ENCODE measurements at places on chromosomes 7 and 10.

DNA sequence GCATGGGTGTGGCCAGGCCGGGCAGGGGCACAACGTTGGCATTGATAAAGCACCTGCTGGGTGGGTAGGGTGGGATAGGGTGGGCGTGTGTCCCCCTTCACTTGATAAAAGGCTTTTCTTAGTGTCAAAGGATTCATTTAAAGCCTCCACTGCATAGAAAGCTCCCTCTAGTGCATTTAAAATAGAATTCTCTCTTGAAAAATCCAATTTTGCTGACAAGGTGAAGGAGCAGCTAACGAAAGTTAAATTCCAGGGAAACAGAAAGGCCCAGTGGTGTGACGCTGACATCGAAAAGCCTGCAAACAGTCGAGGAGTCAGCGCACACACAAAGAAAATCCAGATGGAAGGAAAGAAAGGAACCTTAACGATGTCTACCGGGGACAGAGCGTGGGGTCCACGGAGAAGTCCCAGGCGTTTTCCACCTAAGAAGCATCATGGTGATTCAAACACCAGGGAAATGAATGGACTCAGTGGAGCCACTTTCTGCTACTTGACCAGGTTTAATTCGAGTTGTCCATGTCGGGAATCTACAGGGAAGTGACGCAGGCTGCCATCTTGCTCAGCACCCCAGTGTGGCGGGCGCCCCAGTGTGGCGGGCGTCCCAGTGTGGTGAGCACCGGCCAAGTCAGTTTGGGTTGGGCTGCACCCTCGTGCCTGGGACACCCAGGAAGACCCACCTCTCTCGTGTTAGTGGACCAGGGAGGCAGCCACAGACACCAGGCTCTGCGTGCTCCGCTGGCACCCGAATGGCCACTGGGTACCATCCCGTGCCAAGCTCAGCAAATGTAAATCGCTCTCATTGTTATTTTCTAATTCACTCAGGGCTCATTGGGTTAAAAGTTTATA, 217.8 kb downstream of the DNAJB6 start:
- no peak for DNase-seq

GRCh38 chr10:73478636-73479035, 17.2 kb downstream of the PPP3CB start:
- DNase-seq: no peak

GRCh38 chr10:101287997-101288635, 58.9 kb upstream of the LBX1 start:
- DNase-seq: no peak

DNA sequence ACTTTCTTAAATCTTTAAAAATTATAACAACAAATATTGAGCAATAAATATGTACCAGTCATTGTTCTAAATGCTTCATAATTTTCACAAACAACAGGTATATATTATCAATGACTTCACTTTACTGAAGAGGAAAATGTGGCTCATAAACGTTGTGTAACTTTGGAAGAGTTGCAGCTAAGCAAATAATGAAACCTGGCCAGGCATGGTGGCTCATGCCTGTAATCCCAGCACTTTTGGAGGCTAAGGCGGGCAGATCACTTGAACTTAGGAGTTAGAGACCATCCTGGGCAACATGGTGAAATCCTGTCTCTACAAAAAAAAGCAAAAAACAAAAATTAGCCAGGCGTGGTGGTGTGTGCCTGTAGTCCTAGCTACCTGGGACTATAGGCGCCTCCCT, 71.9 kb upstream of the AMPH start:
- DNase-seq: no peak

DNA sequence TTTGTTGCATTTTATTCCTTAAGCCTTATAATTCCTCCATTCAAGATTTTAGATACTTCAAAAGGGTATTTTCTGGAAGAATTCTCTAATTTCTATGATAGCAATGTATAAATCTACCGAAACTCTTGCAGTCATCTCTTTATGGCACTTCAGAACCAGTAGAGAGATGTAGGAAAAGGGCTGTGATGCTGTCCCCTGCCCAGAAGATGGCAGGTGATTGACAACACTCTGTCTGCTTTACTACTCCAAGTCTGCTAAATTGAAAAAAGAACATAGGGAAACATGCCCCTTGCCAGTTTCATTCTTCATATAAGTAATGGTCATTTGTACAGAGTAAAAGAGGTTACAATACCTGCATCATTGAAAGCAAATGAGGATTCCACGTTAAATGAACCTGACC, 5.1 kb downstream of the TCTN3 start:
- DNase-seq: no peak

- DNase-seq: no peak
Measured at GRCh38 chr7:77655836-77656455, 40.3 kb upstream of the RSBN1L start.

DNA sequence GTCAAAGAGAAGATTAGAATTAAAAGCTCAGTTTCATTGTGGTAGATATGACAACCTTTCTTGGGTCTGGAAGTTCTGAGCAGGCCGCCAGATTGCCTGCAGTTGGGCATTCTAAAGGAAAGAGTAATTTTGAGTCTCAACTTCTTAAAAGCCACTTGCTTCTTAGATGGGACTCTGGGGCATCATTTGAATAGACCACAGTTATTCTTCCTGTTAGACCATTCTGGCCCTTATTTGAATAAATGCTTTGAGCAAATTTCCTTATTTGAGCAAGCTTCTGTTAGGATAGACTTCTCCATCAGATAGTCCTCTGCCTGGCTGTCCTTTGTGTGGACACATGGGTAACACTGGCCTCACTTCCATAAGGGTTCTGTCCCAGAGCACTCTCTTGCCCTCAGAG, 40.2 kb downstream of the SND1 start:
- no peak for DNase-seq

DNA sequence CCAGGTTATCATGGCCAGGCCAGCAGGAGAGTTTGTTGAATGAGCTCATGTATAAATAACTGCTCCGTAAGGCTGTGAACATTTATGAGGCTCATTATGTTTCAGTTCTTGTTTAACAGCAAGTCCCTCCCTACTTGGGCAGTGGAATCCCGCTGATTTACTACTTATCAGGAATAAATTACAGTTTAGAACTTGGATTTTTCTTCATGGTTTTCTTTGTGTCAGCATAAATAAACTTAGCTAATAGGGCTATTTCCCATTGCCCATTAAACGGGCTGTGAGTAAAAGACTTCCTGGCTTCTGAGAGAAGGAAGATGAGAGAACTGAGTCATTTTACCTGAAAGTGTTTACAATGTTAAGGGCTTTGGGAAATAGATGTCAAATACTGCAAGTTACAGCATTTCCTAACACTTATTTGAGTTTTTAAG, 701.6 kb upstream of the ANKRD30A start:
- DNase-seq: no peak

GRCh38 chr10:77355844-77356243, 281.8 kb downstream of the KCNMA1 start:
- no peak for DNase-seq

GRCh38 chr7:927031-927671, 27.3 kb downstream of the ADAP1 start:
- no peak for DNase-seq

GRCh38 chr7:107878636-107879035, 12.3 kb upstream of the DLD start:
- DNase-seq: no peak

DNA sequence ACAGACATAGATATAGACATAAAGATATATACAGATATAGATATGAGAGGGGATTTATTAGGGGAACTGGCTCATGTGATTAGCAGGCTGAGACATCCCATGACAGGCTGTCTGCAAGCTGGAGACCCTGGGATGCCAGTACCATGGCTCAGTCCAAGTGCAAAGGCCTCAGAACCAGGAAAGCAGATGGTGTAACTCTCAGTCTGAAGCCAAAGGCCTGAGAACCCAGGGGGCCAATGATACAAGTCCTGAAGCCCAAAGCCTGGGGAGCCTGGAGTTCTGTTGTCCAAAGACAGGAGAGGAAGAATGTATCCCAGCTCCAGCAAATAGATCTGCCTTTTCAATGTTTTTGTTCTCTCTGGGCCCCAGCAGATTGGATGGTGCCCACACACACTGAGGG, 5.5 kb downstream of the NCOA4 start:
- no peak for DNase-seq

DNA sequence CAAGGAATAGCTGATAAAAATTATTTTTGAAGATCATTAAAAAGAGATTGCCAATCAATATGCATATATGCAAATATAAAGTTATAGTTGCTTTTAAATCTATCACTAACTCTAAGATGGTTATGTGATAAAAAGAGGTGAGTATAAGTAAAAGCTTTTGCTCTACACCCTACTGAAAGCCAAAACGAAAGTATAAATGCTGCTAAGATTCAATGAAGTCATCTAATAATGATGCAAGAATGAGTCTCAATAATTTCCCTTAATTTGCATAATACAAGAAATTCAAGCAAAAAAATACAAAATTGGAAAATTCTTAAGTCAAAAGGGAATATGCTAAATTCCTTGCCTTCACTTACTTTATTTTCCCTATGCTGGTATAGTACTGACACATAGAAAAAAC, 75.2 kb downstream of the WAPL start:
- DNase-seq: no peak

DNA sequence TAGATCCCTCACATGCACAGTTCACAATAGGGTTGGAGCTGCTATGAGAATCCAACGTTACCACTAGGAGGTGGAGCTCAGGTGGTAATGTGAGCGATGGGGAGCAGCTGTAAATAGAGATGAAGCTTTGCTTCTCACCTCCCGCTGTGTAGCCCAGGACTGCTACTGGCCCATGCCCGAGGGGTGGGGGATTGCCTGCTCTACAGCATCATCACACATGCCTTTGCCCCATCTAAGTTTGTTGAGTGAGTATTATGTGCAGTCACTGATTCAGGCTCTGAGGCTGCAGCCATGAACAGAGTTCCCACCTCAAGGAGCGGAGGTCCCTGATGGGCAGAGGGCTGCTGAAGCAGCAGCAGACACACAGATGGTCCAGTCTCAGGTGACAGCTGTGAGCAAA, 94.1 kb downstream of the CHST15 start:
- DNase-seq: no peak

- DNase-seq: no peak
Measured at GRCh38 chr7:18607025-18607424, 111.5 kb downstream of the HDAC9 start.

GRCh38 chr7:136030867-136031318, 53.7 kb upstream of the MTPN start:
- DNase-seq: no peak

GRCh38 chr10:113214331-113214730, 264.3 kb downstream of the TCF7L2 start:
- no peak for DNase-seq

DNA sequence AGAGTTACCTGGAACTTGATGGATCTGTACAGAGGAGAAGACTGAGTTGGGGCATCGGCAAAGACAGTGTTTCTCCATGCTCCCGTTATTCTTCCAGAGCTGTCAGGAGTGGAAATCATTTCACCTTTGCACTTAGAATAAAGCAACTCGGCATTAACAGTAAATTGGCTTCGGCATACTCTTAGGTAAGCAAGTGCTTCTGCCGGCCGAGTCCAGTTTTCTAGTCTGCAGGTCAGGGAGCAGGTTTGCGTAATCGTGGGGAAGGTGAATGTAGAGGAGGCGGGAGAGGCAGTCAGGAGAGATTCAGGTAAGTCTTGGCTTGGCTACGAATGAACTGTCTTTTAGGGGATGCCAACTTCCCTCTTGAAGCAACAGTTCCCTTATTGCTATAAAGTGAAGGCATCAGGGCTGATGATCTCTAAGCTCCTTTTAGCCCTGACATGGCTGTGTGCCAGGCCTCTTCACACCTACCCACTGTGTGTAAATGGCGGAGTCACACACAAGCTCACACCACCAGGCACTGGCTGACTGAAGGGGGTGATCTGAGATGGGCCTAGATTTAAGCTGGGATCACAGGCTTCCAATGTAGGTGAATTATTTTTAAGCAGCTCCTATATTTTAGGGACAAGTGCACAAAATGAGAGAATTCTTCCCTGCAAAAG, 127.1 kb downstream of the GATA3 start:
- DNase-seq: no peak

- DNase-seq: no peak
Measured at GRCh38 chr10:18505456-18506118, 145.8 kb downstream of the NSUN6 start.

DNA sequence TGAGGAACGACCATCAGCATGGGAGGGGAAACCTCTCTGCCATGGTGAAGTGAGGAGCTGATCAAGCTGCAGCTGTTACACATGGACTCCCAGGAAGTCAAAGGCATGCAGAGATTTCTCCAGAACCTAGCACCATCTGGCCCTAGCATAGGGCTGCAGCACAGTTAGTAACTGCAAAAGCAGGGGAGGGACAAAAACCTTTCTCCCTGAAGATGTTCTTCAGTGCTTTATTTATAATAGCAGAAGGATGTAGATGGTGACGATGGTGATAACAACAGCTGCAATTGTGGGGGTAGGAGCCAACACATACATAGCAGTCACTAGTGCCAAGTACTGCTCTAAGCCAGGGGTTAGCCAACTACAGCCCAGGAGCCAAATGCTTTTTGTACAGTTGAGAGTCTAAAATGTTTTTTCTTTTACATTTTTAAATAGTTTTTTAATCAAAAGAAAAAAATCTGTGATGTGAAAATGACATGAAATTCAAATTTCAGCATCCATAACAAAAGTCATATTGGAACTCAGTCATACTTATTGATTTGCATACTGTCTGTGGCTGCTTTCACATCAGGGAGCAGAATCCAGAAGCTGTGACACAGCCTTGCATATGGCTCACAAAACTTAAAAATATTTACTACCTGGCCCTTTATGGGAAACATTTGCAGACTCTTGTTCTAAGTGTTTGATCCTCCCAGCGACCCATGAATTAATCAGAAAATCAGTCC, 299.5 kb downstream of the ELMO1 start:
- no peak for DNase-seq

GRCh38 chr10:119505131-119505551, 37.4 kb downstream of the RGS10 start:
- no peak for DNase-seq

Data from T-helper 22 cell (primary cell).